ENCODE measurements at places on chromosomes 3 and 15.

DNA sequence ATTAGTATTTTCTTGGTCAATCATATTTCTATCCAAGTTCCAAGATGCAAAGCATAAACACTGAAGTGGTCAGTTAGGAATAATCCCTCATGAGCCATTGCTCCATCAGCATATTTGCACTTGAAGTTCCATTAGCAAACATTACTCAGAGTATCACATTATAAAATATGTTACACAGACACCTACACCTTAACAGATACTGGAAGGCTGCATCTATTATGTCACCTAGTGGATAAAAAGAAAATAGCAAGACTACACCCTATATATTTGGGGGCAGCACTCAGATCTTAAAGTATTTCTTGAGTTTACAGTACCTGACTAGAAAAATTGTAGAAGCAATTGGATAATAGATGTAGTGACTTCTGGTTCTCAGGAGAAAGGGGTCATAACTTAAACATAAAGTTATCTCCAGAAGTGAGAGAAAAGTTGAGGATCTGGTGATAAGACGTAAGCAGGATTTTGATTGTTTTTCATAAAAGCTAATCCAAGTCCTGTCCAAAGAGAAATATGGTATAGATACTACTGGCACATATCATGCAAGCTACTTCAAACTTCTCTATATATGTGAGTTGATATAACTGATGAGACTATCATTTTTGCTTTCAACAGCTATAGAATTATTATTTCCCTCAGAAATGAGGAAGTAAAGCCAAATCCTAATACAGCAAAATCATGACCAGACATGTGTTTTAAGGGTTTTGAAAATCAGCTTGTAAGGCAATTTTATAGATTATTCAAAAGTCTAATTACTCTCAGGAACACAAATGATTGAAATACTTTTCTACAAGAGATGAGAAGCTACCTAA is 422.2 kb downstream of the GBE1 start:
- no peak for DNase-seq

- no peak for DNase-seq
These were observed 256.9 kb upstream of the LRRC3B start for GRCh38 chr3:26365706-26366105.

DNA sequence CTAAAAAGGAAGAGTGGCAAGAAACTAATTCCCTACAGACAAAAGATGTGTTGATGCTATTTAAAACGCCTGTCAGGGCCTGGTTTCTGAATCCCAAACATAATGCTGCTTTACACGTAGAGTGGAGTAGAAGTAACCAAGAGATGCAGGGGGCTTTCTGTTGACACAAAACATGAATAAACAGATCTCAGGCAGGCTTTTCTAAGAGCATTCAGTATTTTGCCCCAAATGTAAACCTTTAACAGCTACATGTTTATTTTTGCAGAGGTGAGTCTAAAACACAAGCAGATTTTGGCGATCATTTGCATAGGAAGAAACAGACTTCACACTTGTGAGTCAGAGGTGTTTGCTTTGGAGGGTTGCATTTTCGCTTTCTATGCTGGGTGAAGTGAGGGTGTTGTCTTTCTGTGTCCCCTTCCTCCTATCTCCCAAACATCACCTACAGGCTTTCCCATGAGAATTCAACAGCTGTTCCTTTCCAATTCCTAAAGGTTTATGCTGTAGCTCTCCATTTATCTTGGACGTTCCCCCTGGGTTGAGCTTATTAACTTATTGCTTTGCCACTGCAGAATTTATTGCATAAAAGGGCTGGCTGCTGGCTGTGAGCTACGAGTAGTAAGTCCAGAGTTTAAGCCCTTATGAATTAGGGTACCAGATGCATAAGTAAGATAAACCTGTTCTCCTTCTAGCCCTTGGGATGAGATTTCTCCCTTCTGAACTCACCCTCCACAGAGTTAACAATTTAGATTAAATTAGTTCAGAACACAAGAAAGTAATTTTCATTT is 156.7 kb downstream of the DIPK2A start:
- DNase-seq, result no peak

DNA sequence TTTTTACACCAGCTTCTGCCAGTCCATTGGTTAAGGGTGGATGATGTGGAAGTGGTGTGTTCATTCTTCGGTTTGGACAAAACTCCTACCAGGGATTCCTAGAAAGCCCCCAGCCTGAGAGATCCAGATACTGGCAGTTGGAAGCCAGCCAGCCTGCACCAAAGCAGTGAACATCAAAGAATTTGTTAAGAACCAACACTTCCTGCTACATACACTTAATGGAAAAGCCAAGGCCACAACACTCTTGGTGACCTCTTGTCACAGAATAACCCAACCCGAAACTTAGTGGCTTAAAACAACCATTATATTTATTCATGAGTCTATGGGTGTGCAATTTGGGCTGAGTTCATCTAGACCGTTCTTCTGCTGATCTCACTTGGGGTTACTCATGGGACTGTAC is 42.9 kb upstream of the ADAMTS9 start:
- no peak for DNase-seq

- DNase-seq, result no peak
These were observed 2.2 kb downstream of the MINAR1 start for GRCh38 chr15:79434361-79434760.

Data from activated gamma-delta T cell (primary cell).